ENCODE measurements at places on chromosomes 2 and 18.

GRCh38 chr2:174338147-174338605 is 3.4 kb downstream of the SP9 start:
- no peak for DNase-seq

DNA sequence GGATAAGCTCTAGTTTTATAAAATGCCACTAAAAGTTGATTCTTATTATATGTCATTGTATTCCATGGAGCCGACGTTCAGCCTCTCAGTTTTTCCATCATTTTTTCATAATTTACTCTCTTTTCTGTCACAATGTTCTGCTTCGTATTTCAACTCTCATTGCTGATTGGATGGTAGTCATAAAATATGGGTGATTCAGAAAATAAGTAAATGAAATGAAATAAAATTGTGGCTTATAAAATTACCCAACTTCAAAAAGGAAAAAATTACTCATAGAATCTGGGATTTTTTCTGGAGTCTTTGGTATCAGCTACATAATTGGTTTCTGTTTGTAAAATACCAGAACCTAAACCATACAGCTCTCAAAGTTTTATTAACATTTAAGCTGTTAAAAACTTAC is 139.7 kb upstream of the ITGA4 start:
- no peak for DNase-seq

- no peak for DNase-seq
Observed at GRCh38 chr2:188494906-188495305, 203.2 kb downstream of the GULP1 start.

DNA sequence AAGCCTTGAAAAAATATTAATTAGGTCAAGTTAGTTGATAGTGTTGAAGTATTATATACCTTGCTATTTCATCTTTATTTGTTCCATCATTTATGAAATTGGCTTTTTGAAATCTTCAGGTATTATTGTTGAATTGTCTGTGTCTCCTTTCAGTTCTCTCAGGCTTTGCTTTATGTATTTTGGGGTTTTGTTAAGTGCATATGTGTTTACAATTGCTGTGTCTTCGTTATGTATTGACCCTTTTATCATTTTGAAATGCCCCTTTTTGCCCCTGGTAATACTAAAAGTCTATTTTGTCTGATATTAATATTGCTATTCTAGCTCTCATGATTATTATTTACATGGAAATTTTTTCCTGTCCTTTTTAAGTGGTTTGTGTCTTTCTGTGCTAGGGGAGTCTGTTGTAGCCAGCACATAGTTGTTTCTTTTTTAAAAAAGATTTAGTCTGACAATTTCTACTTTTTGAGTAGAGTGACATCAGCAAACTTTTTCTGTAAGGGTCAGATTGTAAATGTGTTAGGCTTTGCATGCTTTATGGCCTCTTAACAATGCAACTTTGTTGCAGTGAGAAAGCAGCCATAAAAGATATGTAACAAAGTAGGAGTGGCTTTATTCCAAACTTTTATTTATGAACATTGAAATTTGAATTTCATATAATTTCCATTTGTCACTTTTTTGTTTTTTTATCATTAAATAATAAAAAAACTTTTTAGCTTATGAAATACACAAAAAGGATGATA is 19.9 kb downstream of the SOCS6 start:
- DNase-seq: no peak

DNA sequence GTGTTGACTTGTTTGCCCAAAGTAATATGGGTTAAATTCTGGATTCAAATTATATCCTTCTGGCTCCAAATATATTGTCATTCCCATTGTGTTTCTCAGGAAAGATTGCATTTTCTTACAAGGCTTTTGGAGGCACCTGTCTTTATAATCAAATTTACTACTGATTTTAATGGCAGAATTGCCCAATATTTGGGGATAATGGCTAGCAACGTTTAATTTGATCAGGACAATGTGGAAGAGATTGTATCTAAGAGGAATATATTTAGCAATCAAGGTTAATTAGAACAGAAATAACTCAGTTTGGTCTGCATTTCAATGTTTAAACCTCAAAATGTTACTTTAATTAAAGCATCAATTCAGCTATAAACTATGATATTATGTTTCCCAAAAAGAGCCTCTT is 41.7 kb upstream of the ZNF804A start:
- no peak for DNase-seq

- no peak for DNase-seq
Observed at GRCh38 chr2:28408764-28409599, 16.3 kb downstream of the FOSL2 start.

DNA sequence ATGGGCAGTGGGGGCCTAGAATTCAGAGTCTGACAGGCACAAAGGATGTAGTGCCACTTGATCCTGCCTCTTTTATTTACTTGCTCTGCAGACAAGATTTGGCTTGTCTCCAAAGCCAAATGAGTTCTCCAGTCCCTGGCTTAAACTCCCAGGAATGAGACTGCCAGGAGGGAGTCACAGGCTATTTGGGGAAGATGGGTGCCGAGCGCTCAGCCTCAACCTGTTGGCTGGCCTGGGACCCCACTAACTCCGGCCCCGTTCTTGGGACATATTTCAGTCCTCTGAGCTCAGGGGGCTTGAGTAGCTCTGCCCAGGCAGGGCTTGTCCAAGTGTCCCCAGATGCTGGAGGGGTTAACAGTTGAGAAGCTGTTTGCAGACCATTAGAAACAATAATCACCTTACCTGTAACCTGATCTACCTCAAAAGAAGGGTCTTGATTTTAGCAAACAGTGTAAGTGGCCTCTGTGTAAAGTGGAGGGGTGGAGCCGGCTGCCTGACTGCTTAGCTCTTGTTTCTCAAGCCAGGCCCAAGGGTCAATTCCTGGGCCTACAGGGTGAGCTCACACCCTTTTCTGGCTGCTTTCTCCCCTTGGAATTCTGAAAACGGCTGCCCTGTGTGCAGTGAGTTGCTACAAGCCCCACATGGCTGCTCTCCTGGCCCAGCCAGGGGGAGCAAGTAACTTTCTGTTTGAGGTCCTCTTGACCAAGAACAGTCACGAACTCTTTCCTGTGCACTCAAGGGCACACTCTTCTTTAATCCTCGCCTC is 27.1 kb upstream of the FZD5 start:
- peak; percentile 54 for DNase-seq

DNA sequence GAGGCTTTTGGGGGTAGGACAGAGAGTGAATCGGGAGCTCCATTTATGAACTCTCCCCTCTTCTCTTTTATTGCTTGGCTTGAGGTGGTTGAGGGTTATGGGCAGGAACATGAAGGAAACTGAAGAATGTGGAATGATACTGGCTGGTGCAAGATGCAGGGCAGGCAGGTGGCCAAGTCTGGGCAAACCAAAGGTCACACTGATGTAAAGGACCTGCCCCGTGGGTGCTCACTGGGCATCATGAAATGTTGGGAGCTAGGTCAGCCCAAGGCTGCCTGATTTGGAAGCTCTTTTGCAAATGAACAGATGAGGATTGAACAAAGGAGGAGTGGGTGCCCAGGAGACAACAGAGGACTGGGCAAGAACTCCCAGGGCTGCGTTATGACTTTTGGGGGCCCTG is 328.9 kb downstream of the CLIP4 start:
- no peak for DNase-seq

All from NCI-H1092 (cell line).